ENCODE measurements at places on chromosomes 6 and 20.

- DNase-seq, result no peak
These were observed 517.5 kb downstream of the TBC1D32 start for GRCh38 chr6:120816794-120817193.

DNA sequence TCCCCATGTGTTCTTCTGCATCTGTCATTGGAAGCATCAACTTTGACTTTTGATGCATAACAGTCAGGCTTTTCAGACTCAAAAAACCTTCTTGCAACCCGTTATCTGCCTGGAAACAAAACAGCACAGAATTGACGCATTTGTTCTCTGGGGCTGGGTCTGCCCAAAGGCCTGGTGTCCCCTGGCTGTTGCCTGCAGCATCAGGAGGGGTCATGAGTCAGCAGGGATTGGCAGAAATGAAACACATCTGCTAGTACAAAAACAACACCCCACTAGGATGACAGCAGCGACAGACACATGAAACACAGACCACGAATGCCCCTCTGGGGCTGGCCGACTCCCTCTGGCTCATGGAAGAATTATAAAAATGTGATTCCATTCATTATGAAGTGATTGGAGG, 157.6 kb upstream of the INSM1 start:
- no peak for DNase-seq

DNA sequence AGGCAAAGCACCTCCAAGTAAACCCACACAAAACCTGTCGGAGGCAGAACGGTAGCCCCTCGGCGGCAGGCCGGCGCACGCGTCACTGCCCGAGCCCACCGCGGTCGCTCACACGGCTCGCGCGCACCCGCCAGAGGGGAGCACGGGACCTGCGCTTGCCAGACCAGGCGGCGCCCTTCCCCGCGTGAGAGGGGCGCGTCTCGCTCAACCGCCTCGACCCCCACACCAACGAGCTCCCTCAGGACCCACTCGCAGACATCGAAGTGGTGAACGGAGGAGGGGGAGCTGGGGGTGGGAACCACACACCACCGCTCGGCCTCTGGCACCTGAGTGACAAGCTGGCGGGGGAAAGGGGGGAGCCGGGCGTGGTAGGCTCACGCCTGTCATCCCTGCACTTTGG, 1513.4 kb upstream of the DEFB115 start:
- no peak for DNase-seq

GRCh38 chr20:41608606-41609005, 9.6 kb downstream of the CHD6 start:
- no peak for DNase-seq

- DNase-seq, result no peak
These were observed 132.3 kb upstream of the JARID2 start for GRCh38 chr6:15113587-15113986.

DNA sequence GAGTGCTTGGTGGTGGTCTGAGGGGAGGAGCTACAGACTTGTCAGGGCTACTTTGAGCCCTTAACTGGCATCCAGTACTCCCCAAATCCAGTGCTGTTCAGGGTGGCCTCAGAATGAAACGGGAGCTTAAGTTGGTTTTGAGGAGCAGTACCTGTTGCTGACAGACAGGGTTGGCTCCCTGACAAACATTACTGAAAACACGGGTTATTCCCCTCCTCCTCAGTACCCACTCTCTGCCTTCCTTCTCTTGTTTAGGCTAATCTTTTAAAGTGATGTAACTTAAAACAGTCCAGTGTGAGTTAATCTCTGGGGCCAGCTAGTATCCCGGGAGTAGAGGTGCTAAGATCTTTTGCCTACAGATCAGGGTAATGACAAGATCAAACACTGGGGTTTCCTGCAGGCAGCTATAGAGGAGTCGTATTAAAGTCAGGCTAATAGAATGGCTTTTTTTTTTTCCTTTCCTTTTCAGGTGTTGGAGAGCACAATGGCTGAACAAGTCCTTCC, 3.7 kb downstream of the TNFAIP3 start:
- DNase-seq, result peak; percentile 64

DNA sequence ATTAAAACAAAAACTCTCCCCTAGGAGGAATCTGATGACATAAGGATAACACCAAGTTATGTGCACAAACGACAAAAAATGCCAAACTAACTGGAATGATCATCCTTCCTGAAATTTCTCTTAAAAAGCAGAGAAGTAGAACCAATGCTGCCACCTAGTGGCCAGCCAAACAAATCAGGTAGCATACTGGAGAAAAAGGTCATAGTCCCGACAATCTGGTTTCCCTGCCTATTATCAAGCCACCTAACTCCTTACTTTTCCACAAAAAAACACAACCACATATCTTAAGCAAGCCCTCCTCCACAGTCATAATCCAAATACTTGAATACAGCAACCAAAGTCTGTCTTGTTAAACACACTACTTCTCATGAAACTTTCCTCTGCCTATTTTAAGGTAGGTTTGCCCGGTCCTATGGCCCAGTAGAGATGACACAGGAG, 5.3 kb downstream of the OARD1 start:
- DNase-seq, result peak; percentile 70

DNA sequence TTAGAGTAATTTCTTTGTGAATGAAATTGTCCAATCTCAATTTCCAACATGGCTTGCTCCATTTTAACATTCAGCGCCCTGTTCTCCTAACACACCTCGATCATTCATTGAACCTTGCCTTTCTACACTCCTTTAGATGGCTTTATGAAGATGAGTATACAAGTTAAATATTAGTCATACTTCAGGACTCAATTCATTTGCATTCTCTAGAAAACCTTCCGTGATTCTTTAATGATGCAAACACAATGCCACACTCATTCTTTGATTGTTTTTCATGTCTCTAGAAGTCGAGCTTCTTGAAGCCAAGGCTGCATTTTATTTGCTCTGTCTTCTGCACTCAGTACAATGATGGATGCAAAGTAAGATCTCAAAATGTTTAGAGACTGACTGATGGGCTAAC, 641.2 kb downstream of the DOK5 start:
- DNase-seq, result no peak

DNA sequence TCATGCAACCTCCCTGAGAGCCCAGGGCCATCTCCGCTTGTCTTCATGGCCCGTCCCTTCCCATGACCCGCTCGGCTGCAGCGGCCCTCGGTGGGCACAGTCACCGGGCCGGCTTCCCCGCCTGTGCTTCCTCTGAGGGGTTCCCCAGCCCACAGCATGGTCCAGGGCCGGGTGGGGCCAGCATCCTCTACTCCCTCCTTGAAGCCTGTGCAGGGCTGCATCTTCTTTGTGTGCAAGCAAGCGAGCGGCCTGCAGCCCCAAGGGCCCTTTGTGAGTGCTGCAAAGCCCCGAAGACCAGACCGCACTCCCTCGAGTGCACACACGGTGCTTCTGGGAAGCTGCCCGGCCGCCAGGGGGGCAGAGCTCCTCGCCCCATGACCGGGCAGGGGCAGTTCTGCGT, 265.8 kb downstream of the TAF4 start:
- no peak for DNase-seq

GRCh38 chr6:44333273-44333919, 9.1 kb upstream of the SPATS1 start:
- no peak for DNase-seq

- no peak for DNase-seq
These were observed 334.9 kb downstream of the TAF4 start for GRCh38 chr20:61730631-61731362.

- DNase-seq, result no peak
These were observed 89.1 kb upstream of the PHACTR3 start for GRCh38 chr20:59515013-59515905.

DNA sequence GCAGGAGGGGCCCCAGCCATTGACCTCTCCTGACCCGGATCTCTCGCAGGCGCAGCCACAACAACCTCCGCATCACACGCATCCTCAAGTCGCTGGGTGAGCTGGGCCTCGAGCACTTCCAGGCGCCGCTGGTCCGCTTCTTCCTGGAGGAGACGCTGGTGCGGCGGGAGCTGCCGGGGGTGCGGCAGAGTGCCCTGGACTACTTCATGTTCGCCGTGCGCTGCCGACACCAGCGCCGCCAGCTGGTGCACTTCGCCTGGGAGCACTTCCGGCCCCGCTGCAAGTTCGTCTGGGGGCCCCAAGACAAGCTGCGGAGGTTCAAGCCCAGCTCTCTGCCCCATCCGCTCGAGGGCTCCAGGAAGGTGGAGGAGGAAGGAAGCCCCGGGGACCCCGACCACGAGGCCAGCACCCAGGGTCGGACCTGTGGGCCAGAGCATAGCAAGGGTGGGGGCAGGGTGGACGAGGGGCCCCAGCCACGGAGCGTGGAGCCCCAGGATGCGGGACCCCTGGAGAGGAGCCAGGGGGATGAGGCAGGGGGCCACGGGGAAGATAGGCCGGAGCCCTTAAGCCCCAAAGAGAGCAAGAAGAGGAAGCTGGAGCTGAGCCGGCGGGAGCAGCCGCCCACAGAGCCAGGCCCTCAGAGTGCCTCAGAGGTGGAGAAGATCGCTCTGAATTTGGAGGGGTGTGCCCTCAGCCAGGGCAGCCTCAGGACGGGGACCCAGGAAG, 4.5 kb upstream of the COL9A3 start:
- no peak for DNase-seq

GRCh38 chr20:36818861-36819260, 45.3 kb upstream of the DSN1 start:
- no peak for DNase-seq

GRCh38 chr6:78605909-78606446, 261.4 kb upstream of the IRAK1BP1 start:
- no peak for DNase-seq

DNA sequence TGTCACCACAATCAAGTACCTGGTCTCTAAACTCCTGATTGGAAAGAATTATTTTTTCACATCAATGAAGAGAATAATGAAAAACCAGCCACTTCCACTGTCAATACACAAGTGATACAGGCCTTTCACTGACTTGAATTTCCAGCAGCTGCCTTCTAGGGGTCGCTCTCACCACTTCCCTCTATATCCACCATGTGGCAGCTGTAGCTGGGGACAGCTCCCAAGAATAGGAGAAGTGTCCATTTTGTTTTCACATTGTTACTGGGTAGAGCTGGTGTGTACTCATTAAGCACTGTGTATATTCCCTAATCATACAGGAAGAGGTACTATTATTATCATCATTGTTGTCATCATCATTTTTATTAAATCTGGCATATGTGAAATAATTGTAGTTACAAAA, 438.4 kb upstream of the SPTLC3 start:
- DNase-seq, result no peak

DNA sequence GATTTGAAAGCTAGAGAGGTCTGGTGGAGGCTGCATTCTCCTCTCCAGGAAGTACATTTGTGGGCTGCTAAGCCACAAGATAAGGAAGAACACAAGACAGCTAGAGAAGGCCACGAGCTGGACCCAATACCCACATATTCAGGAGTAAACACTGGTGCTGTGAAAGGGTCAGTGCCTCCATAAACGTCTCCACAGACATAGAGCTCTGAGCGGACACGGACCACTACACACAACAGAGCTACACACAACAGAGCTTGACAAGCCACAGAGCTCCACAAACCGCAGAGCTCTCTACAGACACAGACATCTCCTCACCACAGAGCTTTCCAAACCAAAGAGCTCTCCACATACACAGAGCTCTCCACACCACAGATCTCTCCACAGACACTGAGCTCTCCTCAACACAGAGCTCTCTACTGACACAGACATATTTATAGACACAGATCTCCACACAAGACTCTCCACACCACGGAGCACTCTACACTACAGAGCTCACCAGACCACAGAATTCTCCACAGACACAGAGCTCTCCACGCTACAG, 51.9 kb downstream of the ERMARD start:
- peak; percentile 65 for DNase-seq

GRCh38 chr20:59482351-59483187, 121.8 kb upstream of the PHACTR3 start:
- no peak for DNase-seq

- DNase-seq, result no peak
These were observed 427.4 kb upstream of the JARID2 start for GRCh38 chr6:14818422-14818884.

DNA sequence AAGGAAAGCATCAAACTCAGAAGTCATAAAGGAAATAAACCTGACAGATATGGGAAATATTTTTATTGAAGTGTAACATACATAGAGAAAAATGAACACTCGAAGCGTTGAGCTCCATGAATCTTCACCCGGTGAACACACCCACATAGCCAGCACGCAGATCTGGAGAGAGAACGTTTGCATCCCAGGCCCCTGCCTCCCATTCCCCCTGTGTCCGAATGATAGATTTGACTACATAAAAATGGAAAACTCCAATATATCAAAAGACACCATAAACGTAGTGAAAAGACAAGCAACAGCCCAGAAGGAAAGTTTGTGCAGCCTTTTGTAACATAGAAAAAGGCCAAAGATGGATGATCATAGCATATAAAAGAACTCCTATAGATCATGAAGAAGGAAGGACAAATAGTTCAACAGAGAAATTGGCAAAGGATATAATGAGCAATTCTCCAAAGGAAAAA, 17.1 kb downstream of the SYNJ2 start:
- DNase-seq, result no peak

DNA sequence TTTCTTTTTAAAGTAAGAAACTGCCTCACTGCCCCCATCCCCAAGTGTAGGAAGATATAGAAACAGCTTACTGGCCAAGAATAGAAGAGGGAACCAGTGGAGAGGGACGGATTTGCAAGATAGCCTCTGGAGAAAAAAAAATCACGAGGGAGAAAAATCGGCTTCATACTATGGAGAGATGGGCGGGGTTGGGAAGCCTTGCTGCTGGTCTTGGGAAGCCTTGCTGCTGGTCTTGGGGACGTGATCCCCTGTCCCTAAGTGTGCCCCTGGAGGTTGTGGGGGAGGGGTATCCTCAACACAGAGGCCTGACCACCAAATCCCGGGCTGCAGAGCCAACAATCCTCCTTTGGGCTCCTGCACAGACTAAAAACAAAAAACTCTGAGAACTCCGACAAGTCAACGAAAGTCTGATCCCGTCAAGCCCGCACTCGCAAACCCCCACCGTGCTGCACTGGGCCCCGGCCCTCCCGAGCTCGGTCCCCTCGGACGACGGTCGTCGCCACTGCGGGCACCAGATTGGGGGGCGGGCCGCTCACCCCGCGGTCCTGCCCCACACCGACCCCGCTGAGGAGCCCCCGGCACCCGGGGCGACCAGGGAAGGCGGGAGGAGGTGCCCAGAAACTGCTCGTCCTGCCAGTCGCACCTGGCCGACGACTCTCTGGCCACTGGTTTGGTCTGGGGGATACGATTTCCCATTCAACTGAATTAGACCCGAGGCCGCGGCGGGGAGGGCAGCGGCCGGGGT, 750 bp downstream of the MAP7 start:
- DNase-seq, result no peak

DNA sequence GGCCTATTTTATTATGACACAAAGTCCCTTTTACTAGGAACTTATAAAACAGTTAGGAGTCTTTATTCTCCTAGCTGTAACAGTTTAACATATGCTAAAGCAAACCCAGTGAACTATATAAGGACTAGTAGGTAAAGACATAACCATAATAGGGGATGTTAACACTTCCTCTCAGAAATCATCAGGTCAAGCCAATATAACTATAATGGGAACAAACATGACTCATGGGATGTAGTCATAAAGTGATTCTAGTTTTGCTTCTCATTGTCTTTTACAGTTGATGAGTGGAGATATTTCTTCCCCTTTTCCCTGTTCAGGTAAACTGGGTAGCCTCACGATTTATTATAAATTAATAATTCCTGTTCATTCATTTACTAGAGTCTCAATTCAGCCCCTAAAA, 9.7 kb downstream of the PTCHD4 start:
- DNase-seq, result no peak

GRCh38 chr6:31529329-31530150, 778 bp downstream of the MCCD1 start:
- no peak for DNase-seq

Data from activated CD8-positive, alpha-beta memory T cell treated with anti-CD3 and anti-CD28 coated beads, Interleukin-2, amount 10 ng/mL, durations not matched to agents 7 days and 5 days (primary cell).